ENCODE measurements at places on chromosomes 5 and 9. TPM values are rescaled to one million over a fixed set of nuclear protein-coding genes. Genes with fewer than 3 reads are reported as not detected.

GRCh38 chr9:76153339-76153738 lies 240.9 kb downstream of the RFK start:
- H3K4me1 ChIP-seq: no peaks in the 10 kb centered on the region
- DNase-seq: no peak

DNA sequence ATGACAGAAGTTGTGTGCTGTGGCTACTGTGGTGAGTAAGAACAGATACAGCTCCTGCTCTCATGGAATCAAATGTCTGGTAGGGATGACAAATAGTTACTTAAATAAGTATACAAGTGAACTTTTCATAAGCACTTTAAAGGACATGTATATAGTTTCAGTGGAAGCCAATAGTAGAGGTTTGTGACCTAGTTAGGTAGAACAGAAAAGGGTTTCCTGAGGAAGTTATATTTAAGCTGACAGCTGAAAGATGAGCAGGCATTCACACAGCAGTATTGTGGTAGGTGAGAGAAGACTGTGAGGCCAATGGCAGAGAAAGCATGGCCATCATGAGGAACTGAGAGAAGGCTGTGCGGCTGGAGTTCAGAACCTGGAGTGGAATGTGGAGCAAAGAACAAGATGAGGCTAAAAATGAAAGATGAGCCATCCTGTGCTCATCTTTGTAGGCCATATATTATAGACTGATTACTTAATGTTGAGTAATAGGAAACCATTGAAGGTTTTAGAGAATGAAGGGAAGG lies 15.4 kb downstream of the FAM174A start:
- H3K27ac ChIP-seq: no peak overlapping the region
- no peaks in the 10 kb centered on the region for H3K4me1 ChIP-seq
- H3K4me3 ChIP-seq: no peak overlapping the region
- no peak for DNase-seq
- no peaks in the 10 kb centered on the region for H3K36me3 ChIP-seq
- no peaks in the 10 kb centered on the region for H3K27me3 ChIP-seq

C5orf52 gene
- not detected for total RNA-seq

FBP2 gene
- total RNA-seq: not detected

TGFBR1 gene
- total RNA-seq: 18.2 TPM

GRCh38 chr5:135747824-135748223 lies 86.6 kb upstream of the SLC25A48 start:
- H3K27ac ChIP-seq: no peak overlapping the region
- no peaks in the 10 kb centered on the region for H3K27me3 ChIP-seq
- no peak overlapping the region for H3K4me3 ChIP-seq
- no peak for DNase-seq
- H3K36me3 ChIP-seq: no peaks in the 10 kb centered on the region

DNA sequence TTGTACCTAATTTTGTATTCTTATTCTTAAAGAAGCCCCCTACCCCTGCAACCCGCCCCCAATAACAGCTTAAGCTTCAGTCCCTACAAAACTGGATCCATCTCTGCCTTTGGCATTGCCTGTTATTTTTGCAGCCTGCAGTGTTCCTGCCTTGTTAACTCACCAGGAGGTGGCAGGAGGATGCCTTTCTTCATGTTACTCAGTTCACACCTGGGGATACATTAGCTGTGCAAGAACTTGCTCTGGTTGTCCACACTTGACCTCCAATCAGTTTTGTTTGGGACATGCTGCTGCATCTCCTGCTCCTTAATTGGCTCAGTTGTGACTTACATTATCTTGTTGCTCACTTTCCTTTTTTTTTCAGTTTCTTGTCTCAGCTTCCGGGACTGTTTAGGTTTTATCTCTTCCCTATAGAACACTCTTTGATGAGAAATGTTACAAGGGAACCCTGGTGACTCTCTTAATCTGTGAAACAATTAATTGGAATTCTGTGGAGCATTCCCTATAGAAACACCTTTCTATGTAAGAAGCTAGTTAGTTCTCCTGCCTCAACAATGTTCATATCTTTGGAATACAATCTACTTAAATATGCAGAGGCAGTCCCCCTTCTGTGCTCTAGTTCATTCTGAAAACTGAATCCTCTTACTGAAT lies 467.7 kb upstream of the ACO1 start:
- no peak for DNase-seq
- no peak overlapping the region for H3K4me3 ChIP-seq
- H3K27me3 ChIP-seq: no peaks in the 10 kb centered on the region
- H3K4me1 ChIP-seq: no peaks in the 10 kb centered on the region

CTNND2 gene
- total RNA-seq: 0.50 TPM

- H3K4me3 ChIP-seq: no peak overlapping the region
- no peaks in the 10 kb centered on the region for H3K36me3 ChIP-seq
- no peaks in the 10 kb centered on the region for H3K27me3 ChIP-seq
- no peak for DNase-seq
- H3K4me1 ChIP-seq: peaks cover 1% of the 10 kb centered on the region
- H3K27ac ChIP-seq: no peak overlapping the region
Observed at GRCh38 chr9:134314950-134315715, 11.1 kb upstream of the RXRA start.

- H3K36me3 ChIP-seq: no peaks in the 10 kb centered on the region
- DNase-seq: no peak
- H3K4me3 ChIP-seq: no peak overlapping the region
- H3K27ac ChIP-seq: no peak overlapping the region
- H3K27me3 ChIP-seq: no peaks in the 10 kb centered on the region
- no peaks in the 10 kb centered on the region for H3K4me1 ChIP-seq
Observed at GRCh38 chr5:39218482-39219402, 621 bp downstream of the FYB1 start.

GRCh38 chr9:100394816-100395215 lies 32.1 kb upstream of the MSANTD3 start:
- DNase-seq: no peak
- no peak overlapping the region for H3K4me3 ChIP-seq
- no peaks in the 10 kb centered on the region for H3K27me3 ChIP-seq
- H3K4me1 ChIP-seq: no peaks in the 10 kb centered on the region
- H3K36me3 ChIP-seq: no peaks in the 10 kb centered on the region

- peaks cover 10% of the 10 kb centered on the region for H3K36me3 ChIP-seq
- no peaks in the 10 kb centered on the region for H3K4me1 ChIP-seq
- DNase-seq: no peak
Observed at GRCh38 chr9:114286146-114286679, 36.7 kb upstream of the ORM1 start.

DNA sequence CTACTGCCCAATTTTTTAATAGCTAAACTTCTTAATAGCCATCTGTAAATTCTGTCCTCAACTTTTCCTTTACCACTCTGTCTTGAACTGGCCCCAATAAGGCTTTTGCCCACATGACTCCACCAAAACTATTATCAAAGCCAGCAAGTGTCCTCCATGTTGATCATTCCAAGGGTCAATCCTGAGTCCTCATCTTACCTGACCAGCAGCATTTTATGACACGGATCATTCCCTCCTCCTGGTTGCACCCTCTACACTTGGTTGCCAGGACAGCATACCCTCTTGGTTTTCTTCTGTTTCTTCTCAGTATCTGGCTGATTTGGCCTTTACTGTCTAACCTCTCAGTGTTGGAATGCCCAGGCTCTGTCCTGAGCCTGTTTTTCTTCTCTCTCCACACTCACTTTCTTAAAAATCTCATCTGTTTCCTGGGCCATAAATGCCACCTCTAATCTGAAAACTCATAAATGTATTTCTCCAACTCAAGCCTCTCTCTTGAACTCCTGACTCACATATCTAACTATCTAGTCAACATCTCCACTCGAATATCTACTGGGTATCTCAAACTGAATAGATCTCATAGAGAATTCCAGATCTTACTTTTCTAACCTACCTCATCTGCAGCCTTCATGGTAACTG lies 40.0 kb upstream of the CDC42SE2 start:
- DNase-seq: no peak
- no peaks in the 10 kb centered on the region for H3K27me3 ChIP-seq
- no peaks in the 10 kb centered on the region for H3K4me1 ChIP-seq
- H3K36me3 ChIP-seq: no peaks in the 10 kb centered on the region
- no peak overlapping the region for H3K4me3 ChIP-seq

DNA sequence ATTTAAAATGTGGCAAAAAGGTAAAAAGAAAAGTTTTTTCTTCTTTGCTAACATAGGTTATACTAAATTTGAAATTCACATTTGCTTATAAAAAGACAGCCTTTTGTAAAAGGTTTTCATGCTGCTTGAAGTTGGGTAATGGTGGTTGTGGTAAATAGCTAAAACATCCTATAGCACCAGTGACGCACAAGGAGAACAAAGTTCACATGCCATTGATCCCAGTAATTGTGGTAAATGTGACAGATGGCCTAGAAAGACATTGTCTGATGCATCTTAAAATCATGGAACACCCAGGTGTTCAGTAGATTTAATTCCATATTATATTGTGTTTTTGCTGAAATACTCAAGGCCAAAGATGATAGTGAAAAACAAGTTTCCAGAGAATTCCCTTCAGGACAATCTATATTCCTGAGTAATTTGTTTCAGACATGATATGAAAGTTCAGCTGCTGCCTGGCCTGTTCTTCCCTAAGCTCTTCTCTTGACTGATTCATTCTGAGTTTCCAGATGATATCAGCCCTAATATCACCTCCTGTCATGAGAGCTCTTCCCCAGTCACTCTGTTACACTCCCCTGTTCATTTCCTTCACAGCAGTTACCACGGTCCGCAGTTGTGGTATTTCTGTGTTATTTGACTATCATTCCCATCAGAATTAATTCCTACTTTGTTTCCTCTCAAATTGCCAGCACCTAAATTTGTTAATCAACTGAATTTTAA lies 4.6 kb upstream of the FBXL17 start:
- H3K4me1 ChIP-seq: peaks cover 3% of the 10 kb centered on the region
- H3K27me3 ChIP-seq: no peaks in the 10 kb centered on the region
- H3K4me3 ChIP-seq: no peak overlapping the region
- no peaks in the 10 kb centered on the region for H3K36me3 ChIP-seq

GRCh38 chr5:53023969-53024368 lies 34.8 kb downstream of the ITGA2 start:
- no peaks in the 10 kb centered on the region for H3K4me1 ChIP-seq
- no peaks in the 10 kb centered on the region for H3K36me3 ChIP-seq
- no peaks in the 10 kb centered on the region for H3K27me3 ChIP-seq
- no peak for DNase-seq

LPAR1 gene
- 3.6 TPM for total RNA-seq

DNA sequence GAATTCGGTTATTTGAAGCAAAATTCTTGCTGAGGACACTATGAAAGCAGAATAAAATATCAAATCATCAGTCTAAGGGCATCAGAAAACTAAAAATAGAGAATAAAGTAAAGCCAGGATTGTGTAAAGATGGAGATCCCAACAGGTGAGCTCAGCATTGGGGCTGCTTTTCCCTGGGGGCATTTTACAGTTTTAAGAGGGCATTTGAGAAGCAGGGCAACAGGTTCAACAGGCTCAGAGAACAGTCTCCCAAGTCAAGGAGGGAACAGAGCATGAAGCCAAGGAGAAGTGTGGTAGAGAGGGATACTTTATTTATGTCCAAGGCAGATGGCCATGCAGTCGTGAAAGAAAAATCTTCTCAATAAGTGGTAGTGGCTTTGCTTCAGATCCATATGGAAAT lies 145.4 kb downstream of the SYK start:
- H3K4me1 ChIP-seq: no peaks in the 10 kb centered on the region
- no peak overlapping the region for H3K4me3 ChIP-seq
- DNase-seq: no peak
- H3K36me3 ChIP-seq: no peaks in the 10 kb centered on the region
- no peaks in the 10 kb centered on the region for H3K27me3 ChIP-seq
- no peak overlapping the region for H3K27ac ChIP-seq

DNA sequence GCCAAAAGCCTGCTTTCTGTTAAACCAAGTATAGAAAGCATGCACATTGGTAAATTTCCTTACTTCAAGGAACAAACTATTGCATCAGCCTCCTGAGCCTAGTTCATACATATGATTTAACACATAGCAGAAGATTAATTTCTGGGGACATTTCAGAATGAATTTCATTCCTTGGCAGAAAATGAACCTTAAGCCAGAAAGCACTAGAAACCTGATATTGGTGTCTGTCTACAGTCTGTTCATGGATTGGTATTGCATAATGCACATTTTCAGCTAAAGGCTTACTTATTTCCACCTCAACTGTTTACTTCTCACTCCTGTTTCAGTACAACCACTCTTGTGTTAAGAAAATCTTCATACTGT lies 1471.8 kb upstream of the NUDT12 start:
- DNase-seq: no peak
- no peaks in the 10 kb centered on the region for H3K27me3 ChIP-seq

DNA sequence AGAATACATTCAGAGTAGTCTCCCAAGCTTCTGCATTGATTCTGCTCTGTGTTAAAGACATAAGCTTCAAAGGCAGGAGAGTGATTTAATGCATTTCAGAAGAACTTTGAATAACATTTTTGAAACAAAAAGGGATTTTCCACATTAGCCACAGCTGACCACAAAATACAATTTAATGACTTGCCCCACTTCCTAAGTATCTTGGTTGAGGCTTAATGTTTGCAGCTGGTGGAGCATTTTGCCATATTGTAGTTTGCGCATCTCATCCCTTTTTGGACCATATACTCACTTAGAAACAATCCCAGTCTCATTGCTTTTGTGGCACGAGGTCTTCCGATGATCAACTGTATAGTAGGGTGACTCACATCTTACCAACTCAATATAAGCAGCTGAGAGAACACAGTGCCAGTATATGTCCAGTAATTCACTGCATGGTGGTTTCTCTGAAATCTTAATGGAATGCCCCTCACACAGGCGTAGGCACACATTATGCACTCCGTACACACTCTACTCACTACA lies 455.8 kb upstream of the PTGER4 start:
- H3K27me3 ChIP-seq: no peaks in the 10 kb centered on the region
- H3K4me1 ChIP-seq: no peaks in the 10 kb centered on the region
- no peak overlapping the region for H3K4me3 ChIP-seq
- no peak for DNase-seq
- H3K27ac ChIP-seq: no peak overlapping the region

DNA sequence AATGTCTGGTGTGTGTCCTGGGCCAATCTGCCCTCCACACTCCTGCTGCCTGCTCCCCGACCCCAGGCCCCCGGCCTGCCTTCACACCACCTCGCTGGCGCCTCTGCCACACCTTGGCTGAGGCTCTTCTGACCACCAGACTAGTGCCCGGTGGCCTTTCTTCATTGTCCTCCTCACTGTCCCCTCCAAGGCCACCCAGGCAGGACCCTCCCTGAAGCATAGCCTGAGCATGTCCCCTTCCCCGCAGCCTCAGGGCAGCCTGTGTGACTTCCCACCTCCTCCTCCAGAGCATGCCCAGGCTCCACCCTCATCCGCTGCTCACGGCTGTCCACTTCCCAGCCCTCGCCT lies 154.6 kb downstream of the OLFM1 start:
- no peaks in the 10 kb centered on the region for H3K36me3 ChIP-seq
- no peak overlapping the region for H3K27ac ChIP-seq
- no peaks in the 10 kb centered on the region for H3K27me3 ChIP-seq
- H3K4me3 ChIP-seq: no peak overlapping the region
- no peak for DNase-seq

DNA sequence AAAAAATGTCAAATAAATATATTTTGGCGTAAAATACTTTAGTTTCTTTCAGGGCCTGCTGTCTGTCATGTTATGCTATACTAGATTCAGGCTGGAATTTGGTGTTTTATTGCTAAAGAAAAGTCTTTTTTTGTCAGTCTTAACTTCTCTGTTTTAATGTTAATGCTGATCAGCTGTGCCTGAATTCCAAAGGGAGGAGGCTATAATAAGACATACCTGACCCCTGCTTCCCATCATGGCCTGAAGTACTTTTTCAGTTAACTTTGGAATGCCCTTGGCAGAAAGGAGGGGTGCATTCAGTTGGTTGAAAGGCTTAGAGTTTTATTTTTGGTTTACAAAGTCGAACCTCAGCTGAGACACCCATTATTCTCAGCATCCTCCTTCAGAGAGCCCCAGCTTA lies 58.1 kb upstream of the PANK3 start:
- no peaks in the 10 kb centered on the region for H3K4me1 ChIP-seq
- no peak overlapping the region for H3K27ac ChIP-seq
- H3K36me3 ChIP-seq: no peaks in the 10 kb centered on the region
- H3K4me3 ChIP-seq: no peak overlapping the region
- no peak for DNase-seq
